ENCODE measurements at places on chromosomes 4 and X.

GRCh38 chrX:129239371-129239770 lies 283.9 kb downstream of the SMARCA1 start:
- peak; percentile 49 for DNase-seq

DNA sequence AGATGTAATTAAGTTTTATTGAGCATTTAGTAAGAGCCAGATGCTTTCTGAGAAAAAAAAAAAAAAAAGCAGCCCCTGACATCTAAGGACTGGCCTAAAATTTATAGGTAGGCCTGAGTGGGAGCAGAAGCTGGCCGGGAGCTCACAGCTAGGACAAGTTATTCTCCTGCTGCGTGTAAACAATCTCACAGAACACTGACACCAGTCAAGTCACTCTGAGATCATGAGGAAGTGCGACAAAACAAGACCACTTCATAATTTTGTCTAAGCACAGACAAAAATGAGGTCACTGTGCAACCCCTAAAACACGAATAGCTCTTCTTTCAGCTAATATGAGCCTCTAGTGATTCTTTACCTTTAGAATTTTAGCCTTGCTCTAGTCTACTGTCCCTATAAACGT lies 15.3 kb upstream of the NSUN7 start:
- no peak for DNase-seq

DNA sequence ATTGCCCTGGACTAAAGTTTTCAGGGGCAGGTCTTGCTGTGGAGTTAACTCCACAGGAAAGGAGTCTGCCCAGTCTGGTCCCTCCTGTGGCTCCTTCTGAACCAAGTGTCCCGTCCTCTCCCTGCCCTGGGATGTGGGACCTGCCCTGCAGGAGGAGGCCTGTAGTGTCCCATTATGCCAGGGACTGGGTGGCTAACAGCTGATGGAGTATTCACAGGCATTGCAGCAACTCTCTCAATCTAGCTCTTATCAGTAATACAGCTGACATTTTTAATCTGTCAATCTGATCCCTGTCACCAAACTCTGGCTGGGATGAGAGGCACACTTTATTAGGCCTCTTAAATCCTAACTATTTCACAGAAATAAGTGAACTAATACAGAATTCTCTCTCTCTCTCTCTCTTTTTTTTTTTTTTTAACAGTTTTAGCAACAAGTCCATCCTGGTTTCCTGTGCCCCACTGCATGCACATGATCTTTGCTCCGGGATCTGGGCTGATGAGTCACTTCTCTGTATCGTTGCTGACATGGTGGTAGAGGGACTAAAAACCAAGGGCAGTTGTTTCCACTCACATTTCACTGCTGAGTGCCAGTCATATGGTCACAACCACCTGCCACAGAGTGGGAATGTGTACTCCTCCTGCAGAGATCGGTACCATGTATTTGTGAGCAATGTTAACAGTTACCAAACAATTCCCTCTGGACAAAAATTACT lies 39.1 kb downstream of the HAND2 start:
- DNase-seq: peak; percentile 7

GRCh38 chrX:41759817-41760216 lies 35.8 kb downstream of the GPR82 start:
- DNase-seq: peak; percentile 9

DNA sequence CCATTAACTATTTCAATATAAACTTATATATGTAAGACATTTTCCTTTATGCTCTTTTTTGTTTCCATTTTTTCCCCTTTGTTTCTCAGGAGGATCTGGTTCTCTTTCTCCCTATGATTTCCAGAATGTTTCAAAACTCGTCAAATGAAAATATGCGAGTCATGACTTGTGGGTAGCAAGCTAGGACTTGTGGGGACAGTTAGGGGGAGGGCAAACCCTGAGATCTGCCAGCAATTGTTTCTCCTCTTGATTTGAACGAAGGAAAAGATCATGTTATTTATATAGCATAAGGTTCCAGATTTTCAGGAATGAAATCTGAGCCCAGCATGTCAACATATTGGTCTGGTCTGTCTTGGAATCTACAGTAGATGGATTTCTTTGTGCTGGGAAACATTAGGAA lies 28.9 kb upstream of the GPC4 start:
- DNase-seq: no peak

GRCh38 chr4:105994061-105994460 lies 98.8 kb downstream of the NPNT start:
- no peak for DNase-seq

DNA sequence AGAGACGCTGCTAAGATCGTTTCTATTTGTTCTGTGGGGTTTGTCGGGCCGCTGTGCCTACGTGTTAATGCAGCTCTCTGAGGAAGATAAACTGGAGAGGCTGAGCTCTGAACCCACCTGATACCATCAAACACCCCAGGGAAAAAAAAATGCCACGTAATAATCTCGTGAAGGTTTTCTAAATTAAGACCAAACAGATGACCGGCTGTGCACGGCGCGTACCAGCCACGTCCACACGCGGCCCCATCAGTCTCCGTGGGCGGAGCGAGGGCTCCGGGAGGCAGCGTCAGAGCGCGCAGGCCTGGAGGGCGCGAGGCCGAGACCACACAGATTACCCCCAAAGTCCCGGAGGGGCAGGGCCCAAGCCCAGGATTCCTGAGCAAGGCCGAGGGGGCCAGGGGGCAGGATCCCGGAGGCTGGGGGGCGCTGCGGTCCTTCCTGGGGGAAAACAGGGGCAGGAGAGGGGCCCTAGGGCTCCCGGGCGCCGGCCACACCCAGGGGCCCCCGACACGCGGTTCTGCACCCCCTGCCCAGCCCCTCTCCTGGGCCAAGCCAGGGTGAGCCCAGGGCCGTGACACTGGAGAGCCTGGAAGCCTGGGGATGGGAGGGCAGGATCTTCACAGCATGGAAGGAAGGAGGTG lies 91.9 kb downstream of the FAM53A start:
- DNase-seq: no peak

- DNase-seq: peak; percentile 11
These were observed 3.7 kb downstream of the TAF7L start for GRCh38 chrX:101287402-101287801.

DNA sequence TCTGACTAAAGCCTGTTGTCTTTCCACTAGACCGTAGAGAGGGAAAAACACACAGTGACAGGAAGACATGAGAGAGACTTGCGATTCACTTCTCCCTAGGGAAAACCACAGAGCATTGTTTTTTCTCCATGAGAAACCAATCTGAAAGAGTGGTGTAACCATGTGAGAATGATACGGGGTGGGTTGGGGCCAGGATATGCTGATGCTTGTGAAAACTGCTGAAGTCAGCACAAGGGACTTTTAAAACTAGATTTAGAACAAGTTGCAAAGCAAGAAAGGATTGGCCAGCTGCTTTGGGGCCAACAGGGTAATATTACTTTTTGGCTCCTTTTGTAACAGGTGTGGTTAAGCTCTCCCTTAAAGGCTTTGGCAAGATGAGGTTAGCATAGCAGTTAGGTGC lies 66.1 kb downstream of the NHSL2 start:
- no peak for DNase-seq

DNA sequence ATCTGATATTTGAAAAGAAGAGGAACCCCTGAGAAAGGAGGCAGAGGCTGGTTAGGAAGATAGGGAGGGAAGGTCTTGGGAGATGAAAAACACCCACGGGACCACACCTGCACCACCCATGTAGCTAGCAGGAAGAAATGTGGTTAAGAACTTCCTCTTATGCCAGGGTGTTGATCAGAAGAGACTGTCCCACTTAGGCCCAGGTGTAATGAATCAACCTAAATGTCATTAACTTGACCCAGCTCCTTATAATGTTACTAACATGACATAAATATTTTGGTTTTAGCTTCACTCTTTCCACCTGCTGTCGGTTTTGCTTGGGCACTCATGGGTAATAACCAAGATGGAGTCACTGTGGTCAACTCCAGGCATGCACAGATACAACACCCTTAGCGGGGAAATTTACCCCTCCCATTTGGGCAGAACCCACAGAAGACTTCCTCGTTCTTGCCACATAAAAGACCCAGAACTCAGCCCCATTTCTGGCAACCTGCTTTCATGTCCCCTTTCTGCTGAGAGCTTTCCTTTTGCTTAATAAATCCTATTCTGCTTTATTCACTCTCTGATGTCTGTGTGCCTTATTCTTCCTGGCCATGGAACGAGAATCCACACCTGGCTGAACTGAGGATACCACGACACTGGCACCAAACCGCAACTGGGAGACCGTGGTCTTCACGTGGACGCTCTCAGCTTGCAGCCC lies 46.8 kb downstream of the ZNF141 start:
- no peak for DNase-seq

GRCh38 chrX:43735957-43736356 lies 79.9 kb downstream of the MAOA start:
- no peak for DNase-seq

GRCh38 chr4:152523731-152524130 lies 12.2 kb downstream of the FBXW7 start:
- DNase-seq: no peak

DNA sequence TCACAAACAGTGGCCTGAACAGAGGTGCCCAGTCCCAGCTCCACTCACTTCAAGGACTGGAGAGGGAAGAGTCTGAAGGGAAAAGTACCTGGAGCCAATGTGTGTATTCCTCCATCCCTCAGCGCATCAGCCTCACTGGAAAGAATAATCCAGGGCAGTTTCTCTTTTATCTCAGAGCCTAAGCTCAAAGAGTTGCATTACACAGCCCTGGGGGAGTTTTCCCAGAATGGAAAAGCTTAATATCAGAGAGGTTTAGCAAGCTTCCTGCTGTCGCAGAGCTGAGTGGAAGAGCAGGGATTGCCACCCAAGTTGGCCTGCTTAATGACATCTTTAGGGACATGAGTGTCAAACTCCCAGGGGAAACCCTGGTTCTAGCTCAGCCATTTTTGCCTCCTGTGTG lies 80.4 kb upstream of the MSX1 start:
- DNase-seq: no peak

DNA sequence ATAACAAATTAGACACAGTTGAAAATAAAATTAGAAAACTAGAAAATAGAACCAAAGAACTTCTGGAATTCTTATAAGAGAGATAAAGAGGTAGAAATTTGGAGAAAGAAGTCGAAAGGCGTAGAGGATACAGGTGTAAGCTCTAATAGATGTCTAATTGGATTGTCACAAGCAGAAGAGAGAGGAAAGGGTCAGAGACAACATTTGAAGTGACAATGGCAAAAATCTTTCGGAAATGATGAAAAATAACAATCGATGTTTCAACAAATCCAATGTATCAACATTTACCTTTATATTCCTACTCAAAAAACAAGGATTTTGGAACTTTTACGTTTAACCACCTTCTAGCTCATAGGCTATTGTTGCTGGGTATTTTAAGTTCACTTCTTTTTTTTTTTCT lies 3.8 kb downstream of the CXCL8 start:
- DNase-seq: no peak

DNA sequence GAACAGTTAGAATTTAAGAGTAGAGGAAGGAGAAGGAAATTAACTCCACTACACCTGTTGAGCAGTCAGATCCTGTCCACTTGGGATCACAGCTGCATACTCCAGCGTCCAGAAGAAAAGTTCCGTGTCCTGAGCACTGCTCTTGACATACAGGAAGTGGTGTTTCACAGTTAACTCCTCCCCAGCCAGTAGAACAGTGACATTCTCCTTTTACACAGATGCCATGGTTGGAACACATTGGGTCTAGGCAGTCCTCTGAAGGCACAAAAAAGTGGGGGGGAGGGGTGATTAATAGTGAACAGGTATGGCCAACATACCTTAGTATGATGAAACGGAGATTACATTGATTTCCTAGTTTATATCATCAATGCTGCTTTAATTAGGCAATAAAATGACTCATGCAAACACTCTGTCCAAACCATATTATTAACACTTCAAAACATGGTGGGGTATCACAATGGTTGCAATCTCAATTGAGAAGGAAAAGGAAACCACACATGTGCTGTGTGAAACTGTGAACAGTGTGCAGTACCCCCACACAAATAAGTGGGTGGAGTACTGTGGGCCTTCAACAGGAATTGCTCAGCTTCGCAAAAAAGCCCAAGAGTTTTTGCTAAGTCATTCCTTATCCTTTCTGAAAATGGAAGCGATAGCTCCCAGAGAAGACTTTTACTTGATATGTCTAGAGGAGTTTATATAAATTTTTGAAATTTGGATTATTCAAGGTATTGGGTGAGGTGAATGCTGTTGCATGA lies 295.6 kb downstream of the SH2D1A start:
- no peak for DNase-seq

GRCh38 chr4:21726255-21726815 lies 222.2 kb downstream of the KCNIP4 start:
- DNase-seq: no peak

DNA sequence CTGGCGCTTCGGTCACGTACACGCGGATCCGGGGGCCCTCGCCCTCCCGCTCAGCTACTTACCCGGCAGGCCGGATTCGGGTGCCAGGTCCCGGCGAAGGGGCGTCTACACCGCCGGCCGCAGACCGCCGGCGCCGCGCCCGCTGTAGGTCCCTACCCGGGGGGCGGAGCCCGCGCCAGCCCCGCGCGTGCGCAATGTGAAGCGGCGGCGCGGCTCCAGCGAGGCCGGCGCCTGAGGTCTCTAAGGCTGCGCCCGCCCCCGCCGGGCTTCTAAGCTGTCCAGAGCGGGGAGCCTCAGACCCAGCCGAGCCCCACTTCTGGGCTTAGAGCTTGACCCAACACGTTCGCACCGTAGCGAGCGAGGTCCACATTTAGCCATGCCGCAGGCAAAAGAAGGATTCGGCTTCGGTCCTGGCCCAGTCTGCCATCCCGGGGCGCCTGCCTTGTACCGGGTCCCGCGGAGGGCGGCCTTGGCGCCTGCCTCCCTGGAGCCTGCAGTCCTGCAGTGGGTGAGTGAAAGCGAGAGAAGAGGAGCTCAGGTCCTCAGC lies at the start of gene ZNF518B:
TSS of gene ZNF518B (minus strand) at position 172 of the 547 bp plus-strand sequence. CDS start 11,098 bp downstream, outside the sequence.
- DNase-seq: peak; percentile 45

GRCh38 chr4:106424426-106424825 lies 55.8 kb upstream of the GIMD1 start:
- no peak for DNase-seq

GRCh38 chr4:121077496-121077895 lies 5.2 kb upstream of the NDNF start:
- DNase-seq: no peak

- DNase-seq: no peak
These were observed 15.0 kb upstream of the PRDM8 start for GRCh38 chr4:80182237-80182866.

- DNase-seq: no peak
These were observed 181.6 kb downstream of the SPOCK3 start for GRCh38 chr4:167052631-167053091.

GRCh38 chr4:99855678-99856077 lies 38.5 kb downstream of the LAMTOR3 start:
- no peak for DNase-seq

GRCh38 chr4:38889143-38889542 lies 21.5 kb downstream of the FAM114A1 start:
- peak; percentile 74 for DNase-seq

DNA sequence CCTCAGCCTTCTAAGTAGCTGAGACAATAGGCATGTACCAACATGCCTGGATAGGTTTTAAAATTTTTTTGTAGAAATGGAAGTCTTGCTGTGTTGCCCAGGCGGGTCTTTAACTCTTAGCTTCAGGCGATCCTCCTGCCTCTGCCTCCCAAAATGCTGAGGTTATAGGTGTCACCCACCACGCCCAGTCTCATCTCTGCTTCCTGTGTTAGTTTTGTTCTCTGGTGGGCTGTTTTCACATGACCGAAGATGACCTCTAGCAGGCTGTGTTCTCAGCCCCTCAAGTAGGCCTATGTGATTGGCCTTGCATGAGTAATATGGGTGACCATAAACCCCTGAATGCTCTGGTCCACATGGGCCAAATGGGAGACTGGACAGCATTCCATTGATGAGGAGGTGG lies 56.8 kb upstream of the MSANTD1 start:
- DNase-seq: no peak

GRCh38 chr4:1082215-1083182 lies 30.9 kb downstream of the RNF212 start:
- DNase-seq: no peak

- peak; percentile 17 for DNase-seq
These were observed 173.8 kb downstream of the ADGRL3 start for GRCh38 chr4:61373901-61374440.

Data from fibroblast of skin of left quadriceps (primary cell).